ENCODE measurements at places on chromosomes 16 and 17.
A peak's percentile ranks its signal among the peaks of the same experiment; 100 is the strongest.

DNA sequence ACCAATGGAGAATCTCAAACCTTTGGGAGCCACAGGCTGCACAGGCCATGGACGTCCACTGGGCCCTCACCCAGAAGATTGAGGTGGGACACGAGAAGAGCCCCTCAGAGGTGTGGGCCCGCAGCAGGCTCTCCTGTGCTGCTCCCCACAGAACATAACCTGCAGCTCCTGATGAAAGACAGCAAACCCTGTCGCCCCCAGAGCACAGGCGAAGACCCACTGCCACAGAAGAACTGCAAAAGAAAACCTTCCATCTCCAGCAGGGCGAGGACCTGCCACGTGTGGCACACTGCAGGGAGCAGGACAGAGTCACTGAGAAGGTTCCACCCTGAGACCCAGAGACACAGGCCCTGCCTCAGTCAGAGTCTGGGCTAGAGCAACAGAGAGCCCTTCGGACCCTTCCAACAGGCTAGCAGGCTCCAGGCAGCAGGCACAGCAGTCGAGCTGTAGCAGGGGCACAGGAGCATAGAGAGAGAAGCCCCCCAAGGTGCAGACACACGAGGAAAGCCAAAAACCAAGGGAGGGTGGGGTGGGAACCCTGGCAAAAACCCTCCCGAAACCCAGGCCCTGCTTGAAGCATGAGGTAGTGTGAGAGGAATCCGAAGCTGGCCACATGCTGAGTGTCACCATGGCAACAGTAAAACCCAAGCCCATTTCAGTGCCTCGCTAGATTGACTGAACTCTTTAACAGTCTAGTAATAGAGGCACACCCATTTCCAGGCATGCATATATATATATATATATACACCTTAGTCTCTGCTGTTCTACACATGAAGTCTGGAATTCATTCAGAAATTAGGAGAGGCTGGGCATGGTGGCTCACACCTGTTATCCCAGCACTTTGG is 60.0 kb upstream of the CHMP6 start:
- H3K27ac ChIP-seq: no peak overlapping the region
- no peak for DNase-seq
- H3K4me3 ChIP-seq: no peak overlapping the region
- peaks cover 12% of the 10 kb centered on the region for H3K4me1 ChIP-seq

DNA sequence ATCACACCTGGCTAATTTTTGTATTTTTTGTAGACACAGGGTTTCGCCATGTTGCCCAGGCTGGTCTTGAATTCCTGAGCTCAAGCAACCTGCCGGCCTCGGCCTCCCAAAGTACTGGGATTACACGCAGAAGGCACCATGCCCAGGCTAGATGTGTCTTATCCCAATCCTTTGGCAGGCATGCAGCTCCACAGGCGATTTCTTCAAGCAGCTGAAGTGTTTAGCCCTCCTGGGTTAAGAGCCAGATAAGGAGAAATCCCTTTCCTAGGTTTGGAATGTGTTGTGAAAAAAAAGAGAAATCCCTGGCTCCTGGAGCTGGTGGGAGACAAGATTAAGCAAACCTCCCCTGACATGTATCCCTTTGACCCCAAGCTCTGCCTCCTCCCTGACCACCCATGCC is 2.1 kb upstream of the NHERF1 start:
- no peak overlapping the region for H3K4me3 ChIP-seq
- no peak overlapping the region for H3K27ac ChIP-seq
- H3K36me3 ChIP-seq: no peaks in the 10 kb centered on the region
- H3K4me1 ChIP-seq: peaks cover 12% of the 10 kb centered on the region

GRCh38 chr16:57147381-57148221 is 38.2 kb downstream of the PSME3IP1 start:
- peaks cover 3% of the 10 kb centered on the region for H3K36me3 ChIP-seq
- H3K27me3 ChIP-seq: peaks cover 3% of the 10 kb centered on the region
- H3K27ac ChIP-seq: no peak overlapping the region
- H3K4me1 ChIP-seq: no peaks in the 10 kb centered on the region
- H3K4me3 ChIP-seq: no peak overlapping the region

DNA sequence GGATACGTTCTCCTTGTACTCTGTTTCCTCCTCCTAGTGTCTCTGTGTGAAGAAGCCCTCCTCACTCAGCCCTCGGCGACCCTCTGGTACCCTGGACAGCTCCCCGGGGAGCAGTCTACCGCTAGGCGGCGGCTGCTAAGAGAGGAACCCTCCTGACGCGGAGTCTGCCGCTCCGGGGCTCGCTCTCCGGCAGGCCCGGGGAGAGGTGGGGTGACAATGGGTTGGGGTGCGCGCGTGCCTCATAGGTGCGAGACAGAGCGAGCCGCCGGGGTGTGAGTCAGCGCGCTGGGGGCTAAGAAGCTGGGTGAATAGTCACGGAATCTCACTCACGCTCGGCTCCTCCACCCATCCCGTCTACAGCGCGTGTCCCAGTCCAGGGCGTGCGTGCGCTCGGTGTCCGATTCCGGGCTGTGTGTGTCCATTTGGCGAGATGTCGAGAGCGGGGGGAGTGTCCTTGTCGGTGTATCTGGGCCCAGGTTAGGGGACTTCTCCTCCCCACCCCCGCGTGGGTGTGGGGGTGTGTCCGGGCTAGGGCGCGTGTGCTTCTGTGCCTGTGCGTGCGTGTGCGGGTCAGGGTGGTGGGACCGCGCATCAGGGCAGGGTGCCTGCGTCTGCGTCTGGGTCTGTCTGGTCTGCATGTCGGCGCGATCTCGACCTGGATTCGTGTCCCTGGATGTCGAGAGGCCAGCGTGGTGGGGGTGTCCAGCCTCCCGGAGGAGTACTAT is 577 bp upstream of the HS3ST2 start:
- H3K27me3 ChIP-seq: peaks cover 9% of the 10 kb centered on the region
- peak overlapping the region; percentile 93 for H3K4me3 ChIP-seq
- H3K4me1 ChIP-seq: peaks cover 2% of the 10 kb centered on the region
- peak overlapping the region; percentile 55 for H3K27ac ChIP-seq
- no peaks in the 10 kb centered on the region for H3K36me3 ChIP-seq

- H3K36me3 ChIP-seq: no peaks in the 10 kb centered on the region
- H3K4me1 ChIP-seq: no peaks in the 10 kb centered on the region
- H3K27me3 ChIP-seq: peaks cover 2% of the 10 kb centered on the region
- H3K27ac ChIP-seq: no peak overlapping the region
- H3K4me3 ChIP-seq: no peak overlapping the region
- DNase-seq: no peak
Observed at GRCh38 chr16:21719283-21719682, 55.5 kb downstream of the OTOA start.

DNA sequence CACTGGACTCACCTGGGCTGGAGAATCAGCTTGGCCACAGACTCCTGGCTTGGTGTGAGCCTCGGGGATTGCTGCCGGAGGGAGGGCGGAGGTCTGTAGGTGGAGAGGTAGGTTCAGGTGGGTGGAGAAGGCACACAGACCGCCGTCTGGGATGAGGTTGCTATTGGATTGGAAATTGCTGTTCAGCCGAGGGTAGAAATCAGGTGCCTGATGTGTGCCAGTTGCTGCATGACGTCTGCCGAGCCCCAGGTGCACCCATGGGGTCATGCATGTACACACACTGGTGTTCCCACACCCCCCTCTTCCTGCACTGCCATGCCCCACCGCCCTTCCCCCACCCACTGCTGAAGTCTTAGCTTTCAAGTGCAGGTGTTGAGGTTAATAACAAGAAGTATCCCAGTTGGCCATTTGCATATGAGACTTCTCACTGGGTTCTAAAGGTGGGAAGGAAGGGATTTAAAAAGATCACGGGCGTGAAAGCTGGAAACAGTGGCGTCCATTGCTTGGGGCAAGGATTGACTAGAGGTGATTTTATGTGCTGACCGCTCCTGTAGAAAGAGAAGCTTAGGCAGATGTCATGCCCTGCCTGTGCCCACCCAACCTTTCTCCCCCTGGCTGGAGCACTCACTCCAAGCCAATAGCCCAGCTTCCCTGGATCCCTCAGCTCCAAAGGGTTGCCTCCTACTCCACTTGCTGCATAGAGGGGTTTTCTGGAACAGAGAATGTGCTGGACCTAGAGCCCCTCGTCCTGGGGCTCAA is 193.6 kb downstream of the CCDC182 start:
- H3K27ac ChIP-seq: no peak overlapping the region
- H3K4me1 ChIP-seq: peaks cover 86% of the 10 kb centered on the region
- H3K4me3 ChIP-seq: no peak overlapping the region
- H3K36me3 ChIP-seq: no peaks in the 10 kb centered on the region

GRCh38 chr16:66167564-66168291 is 198.8 kb upstream of the CDH5 start:
- H3K27ac ChIP-seq: no peak overlapping the region
- DNase-seq: no peak
- no peak overlapping the region for H3K4me3 ChIP-seq
- peaks cover 4% of the 10 kb centered on the region for H3K36me3 ChIP-seq
- peaks cover 2% of the 10 kb centered on the region for H3K4me1 ChIP-seq

GRCh38 chr16:629185-629832 is 1.5 kb upstream of the WFIKKN1 start:
- peak; percentile 97 for DNase-seq
- peaks cover 20% of the 10 kb centered on the region for H3K27me3 ChIP-seq

GRCh38 chr17:29240968-29241963 is 5.4 kb upstream of the CRYBA1 start:
- DNase-seq: no peak
- H3K27ac ChIP-seq: no peak overlapping the region
- H3K4me1 ChIP-seq: no peaks in the 10 kb centered on the region

- H3K4me1 ChIP-seq: peaks cover 3% of the 10 kb centered on the region
- H3K4me3 ChIP-seq: no peak overlapping the region
- no peak for DNase-seq
Observed at GRCh38 chr16:57844416-57845030, 42.2 kb upstream of the KIFC3 start.

DNA sequence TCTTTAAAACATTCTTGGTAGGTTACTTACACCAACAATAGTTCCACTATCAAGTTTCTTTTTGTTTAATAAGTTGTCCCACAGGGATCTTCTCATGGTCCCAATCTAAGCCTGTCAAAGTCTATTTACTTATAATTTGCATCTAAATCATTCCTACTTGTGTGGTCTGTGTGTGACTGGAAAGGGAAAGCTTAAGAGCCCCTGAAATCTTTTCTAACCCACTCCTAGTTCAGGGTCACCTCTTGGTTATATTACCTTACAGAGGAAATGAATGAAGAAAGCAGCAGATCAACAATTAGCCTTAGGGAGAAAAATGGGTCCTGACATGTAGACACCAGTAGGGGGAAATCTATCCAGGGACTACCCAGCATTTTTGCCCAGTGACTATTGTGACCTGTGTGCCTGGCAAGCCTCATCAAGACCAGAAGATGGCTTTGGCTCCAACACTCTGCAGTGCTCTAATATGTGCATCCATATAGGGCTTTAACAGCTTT is 110.4 kb upstream of the HAS3 start:
- H3K27me3 ChIP-seq: no peaks in the 10 kb centered on the region
- H3K4me1 ChIP-seq: no peaks in the 10 kb centered on the region
- H3K36me3 ChIP-seq: peaks cover 5% of the 10 kb centered on the region
- no peak overlapping the region for H3K27ac ChIP-seq
- H3K4me3 ChIP-seq: no peak overlapping the region

- no peak overlapping the region for H3K4me3 ChIP-seq
- peak overlapping the region; percentile 34 for H3K27ac ChIP-seq
Observed at GRCh38 chr16:87582216-87582965, 19.9 kb upstream of the JPH3 start.

- no peak overlapping the region for H3K4me3 ChIP-seq
- H3K4me1 ChIP-seq: no peaks in the 10 kb centered on the region
- no peaks in the 10 kb centered on the region for H3K27me3 ChIP-seq
Observed at GRCh38 chr17:66602659-66603384, 232.1 kb upstream of the CACNG5 start.

GRCh38 chr17:19338031-19338990 is 24.2 kb downstream of the B9D1 start:
- H3K27ac ChIP-seq: no peak overlapping the region
- no peaks in the 10 kb centered on the region for H3K36me3 ChIP-seq

DNA sequence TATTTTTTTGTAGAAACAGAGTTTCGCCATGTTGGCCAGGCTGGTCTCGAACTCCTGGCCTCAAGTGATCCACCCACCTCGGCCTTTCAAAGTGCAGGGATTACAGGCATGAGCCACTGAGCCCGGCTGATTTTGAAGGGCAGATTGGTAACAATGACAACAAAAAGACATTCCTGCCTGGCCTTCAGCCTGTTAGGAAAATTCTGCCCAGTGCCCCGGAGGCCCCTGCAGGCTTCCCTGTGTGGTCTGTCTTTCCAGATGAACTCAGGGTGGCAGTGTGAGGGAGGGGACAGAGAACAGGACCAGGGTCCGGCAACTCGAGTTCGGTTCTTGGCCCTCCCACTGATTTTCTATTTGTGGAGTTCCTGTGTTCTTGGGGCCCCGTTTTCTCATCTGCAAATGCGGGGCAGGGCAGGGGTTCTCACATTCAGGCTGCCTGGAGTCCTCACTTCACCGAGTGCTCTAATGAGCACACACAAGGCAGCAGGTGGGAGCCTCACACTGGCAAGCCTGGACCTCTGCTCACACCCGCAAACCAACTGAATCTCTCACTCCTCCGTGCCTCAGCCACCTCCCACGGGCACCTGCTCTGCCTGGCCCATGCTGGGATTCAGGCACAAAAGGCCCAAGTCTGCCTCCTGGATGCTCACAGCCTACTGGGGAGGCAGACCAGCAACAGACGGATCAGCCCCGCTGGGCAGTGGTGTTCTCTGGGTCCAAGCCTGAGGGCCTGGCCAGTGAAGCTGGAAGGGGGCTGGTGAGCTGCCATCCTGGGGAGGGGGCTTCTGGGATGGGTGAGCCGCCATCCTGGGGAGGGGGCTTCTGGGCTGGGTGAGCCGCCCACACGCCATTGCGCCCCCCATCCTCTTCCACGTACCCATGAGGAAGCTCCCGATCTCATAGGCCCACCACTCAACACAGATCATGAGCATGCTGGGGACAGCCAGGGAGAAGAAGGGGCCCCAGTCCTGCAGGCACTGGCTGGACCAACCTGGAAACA is 10.3 kb downstream of the SLC47A2 start:
- H3K4me3 ChIP-seq: no peak overlapping the region
- no peaks in the 10 kb centered on the region for H3K36me3 ChIP-seq
- no peak for DNase-seq
- no peak overlapping the region for H3K27ac ChIP-seq

DNA sequence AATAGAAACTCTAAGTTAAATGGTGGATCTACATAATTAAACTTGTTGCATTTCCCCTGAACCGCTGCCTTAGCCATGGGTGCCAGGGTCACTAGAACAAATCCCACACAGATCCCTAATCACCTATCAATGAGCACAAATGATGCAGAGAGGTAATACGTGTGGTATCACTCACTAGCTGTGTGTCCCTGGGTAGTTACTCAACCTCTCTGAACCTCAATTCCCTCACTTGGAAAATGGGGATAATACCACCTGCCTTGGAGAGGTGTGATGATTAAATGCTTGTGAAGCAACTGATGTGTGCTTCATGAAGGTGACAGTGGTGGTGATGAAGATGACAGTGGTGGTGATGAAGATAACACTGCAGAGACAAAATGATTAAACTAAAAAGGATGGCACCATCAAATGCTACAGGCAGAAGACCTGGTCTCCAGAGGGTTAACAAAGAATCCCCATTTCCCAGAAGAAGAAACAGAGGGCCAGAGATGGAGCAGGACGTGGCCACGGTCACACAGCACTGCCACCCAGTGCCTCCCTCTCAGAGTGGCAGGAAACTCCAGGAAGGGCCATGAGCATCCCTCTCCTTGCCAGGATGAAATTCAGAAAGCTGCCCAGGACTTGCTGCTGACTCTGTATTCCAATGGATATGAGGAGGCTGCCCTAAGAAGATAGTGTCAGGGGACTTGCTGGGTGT is 17.9 kb upstream of the FOXF1 start:
- H3K4me1 ChIP-seq: no peaks in the 10 kb centered on the region
- DNase-seq: no peak
- H3K27ac ChIP-seq: no peak overlapping the region
- no peak overlapping the region for H3K4me3 ChIP-seq
